ENCODE measurements at places on chromosomes 7 and 10.

- no peak for DNase-seq
These were observed 1.3 kb upstream of the GFRA1 start for GRCh38 chr10:116274064-116274904.

- DNase-seq = no peak
These were observed 140.4 kb upstream of the NPY start for GRCh38 chr7:24143547-24143946.

DNA sequence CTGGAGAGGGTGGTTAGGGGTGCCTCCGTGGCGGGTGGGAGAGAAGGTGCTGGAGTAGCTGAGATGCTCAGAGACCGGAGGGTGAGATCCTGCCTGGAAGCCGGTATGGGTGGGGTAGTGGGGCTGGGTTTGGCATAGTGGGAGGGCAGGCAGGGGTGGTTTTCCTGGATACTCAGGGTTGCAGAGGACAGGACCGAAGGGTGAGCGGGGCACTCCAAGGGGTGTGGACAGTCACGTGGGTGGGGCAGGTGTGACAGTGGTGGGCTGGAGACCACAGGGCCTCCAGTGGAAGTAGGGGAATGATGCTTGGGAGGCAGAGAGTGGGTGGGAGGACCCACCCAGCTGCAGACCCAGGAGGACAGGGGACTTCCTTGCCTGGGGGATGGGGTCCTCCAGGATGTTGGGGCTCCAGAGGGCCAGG lies 1.9 kb downstream of the SCART1 start:
- DNase-seq = no peak

DNA sequence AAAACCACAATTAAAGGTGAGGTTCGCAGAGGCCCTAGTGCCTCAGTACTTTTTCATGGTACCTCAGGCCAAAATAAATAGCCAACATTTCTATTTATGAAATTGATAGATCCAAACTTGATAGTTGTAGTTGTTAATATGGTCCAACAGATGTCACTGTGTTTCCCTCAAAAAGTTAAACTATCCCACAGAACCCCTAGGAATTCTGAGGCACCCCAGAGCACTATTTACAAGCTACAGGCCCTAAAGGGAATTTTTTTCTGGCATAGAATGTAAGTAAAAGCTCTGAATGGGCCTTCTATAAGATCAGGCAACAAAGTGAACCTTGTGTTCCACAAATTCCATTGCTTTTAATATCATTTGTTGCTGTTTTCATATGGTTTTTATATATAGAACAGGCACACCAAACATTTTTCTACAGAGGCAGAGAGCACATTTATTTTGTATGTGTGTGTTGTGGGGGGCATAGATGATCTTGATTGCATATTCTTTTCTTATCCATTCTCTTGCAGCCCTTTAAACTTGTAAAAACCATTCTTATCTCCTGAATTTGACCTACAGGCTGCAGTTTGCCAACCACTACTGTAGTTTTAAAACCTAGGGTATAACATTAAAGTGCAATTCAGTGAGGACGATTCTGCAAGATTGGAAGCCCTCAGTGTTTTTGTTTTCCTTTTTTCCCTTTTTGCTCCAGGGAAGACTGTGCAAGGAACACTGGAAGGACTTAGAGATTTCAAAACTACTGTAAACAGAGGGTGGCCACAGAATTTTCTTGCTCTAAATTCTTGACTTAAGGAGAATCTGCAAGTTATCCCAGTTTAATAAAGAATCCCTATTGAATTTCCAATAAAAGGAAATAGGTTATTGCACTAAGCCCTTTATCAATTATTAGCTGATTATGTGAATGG lies 3.5 kb upstream of the ARL4A start:
- no peak for DNase-seq

DNA sequence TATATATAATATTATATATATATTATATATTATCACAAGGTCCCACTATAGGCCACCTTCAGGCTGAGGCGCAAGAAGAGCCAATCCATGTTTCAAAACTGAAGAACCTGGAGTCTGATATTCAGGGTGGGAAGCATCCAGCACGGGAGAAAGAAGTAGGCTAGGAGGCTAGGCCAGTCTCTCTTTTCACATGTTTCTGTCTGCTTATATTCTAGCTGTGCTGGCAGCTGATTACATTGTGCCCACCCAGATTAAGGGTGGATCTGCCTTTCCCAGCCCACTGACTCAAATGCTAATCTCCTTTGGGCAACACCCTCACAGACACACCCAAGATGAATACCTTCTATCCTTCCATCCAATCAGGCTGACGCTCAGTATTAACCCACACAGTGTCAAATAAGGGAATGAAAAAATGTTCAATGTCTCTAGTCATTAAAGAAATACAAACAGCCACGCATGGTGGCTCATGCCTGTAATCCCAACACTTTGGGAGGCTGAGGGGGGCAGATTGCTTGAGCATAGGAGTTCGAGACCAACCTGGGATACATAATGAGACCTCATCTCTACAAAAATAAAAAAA lies 135.4 kb upstream of the PCBD1 start:
- DNase-seq = no peak

DNA sequence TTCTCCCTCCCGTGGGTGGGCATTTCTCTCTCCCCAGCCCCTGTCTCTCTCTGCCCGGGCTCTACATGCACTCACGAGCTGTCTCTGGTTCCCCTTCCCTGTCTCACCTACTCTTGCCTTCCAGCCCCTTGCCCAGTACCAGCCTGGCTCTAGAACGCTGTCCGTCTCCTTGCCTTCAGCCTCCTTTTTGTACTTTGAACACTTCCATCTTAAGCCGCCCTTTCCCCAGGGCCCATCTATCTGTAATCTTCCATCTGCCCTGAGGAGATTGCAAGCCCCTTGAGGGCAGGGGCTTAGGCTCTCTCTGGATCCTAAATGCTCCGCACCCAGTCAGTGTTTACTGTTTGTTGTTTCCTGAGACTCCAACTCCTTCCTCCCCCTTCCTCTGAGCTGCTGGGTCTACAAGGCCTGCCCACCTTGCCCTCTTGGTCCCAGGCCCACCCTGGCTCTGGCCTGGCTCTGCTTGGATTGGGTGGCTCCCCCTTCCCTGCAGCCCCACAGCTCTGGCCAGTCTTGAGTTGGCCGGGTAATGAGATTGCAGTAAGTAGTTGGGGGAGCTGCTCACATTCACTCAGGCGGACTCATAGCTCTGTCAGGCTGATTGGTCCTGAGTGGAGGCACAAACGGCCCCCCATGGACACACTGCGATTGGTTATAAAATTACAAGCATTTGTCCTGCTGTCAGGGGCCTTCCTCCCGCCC lies 28.3 kb downstream of the POLL start:
- DNase-seq = no peak

GRCh38 chr10:123774132-123774742 lies 108.1 kb downstream of the GPR26 start:
- DNase-seq = no peak

DNA sequence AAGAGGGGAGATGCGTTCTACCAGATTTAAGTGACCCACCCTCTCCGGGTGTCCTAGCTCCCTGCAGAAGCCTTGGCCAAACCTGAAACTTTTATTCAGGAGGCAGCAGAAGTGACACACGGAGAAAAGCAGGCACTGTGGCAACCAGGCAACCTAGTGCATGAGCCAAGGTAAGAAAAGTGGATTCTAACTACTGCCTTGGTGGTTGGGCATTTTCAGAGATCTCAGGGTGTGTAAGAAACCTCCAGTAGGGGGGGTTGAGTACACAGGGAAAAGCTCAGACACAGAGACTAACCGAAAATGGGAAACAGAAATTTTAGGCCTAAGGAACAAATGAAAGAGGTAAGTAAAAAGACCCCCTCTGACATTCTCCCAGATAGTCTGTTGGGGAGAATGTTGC lies 645.7 kb downstream of the ANKRD7 start:
- DNase-seq = no peak

DNA sequence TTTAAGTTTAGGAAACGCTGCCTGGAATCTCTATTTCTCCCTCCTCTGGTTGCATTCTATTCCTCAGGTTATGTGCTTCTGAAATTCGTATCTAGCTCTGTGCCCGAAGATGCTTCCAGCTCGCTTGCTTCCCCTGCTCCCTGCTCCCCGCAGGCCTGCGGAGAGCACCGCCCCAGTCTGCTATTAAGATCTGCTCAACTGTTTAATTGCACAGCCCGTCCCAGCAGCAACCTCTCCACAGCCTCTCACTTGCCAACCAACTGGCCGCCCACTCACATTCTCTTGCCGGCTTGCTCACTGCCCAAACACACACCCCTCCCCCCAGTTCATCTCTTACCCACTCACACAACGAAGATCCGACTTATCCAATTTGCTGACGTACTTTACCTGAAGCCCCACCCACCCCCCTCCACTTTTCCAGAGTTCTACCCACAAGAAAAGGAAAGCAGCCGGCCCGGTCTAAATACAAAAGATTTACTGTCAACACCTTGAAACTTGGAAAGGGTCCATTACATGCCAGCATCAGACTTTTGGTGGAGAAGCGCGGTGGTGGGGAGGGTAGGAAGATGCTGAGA lies 167.3 kb upstream of the KLF14 start:
- DNase-seq = no peak

DNA sequence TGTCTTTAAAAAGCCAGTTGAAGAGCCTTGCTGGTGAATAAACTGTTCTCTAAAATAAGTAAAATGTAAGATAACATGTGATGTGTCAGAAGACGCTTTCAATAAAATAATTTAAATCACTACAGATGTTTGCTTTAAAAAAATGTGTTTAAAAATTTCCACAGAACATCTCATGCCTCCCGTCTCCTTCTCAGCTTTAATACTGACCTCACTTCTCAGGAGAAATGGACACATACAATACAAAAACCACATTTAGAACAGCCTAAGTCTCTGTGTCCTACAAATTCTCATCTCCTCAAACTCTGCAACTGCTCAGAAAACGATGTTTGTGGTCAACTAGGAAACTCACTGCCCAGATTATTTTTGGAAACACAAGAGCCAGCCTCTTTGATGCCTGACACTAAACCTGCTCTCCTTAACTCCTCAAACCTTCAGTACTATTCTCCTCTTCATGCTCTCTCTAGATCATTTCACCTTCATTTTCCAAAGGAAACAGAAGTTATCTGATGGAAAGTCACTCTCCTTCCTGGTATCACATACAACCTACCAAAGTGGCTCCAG lies 120.3 kb downstream of the ZNF438 start:
- no peak for DNase-seq

GRCh38 chr7:122380992-122381391 lies 76.4 kb upstream of the FEZF1 start:
- no peak for DNase-seq

GRCh38 chr7:2710901-2711551 lies 23.0 kb downstream of the AMZ1 start:
- DNase-seq = no peak

DNA sequence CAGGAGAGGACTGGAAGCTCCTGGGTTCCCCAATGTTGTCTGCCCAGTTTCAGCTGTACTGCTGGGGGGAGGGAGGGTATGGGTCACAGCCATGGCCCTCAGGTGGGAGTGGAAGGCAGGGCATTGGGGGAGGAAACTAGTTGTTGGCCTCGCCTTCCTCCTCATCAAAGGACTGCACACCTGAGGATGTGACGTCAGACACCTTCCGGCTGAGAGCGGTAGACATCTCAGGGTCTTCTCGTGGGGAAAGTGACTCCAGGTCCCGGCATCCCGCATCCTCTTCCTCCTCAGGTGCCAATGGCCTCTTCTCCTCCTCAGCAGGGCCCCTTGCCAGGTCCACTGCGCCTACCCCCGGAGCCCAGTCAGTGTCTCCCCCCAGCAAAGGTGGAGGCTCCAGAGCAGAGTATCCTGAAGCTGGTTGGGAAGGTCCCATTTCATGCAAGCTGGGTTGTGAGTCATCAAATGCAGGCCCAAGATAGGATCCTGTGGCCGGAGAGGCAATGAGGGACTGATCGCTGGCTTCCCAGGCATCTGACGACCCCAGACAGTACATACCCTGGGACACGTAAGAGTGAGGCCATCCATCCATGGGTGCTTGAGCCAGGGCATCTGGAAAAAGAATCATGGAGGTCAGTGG lies 6.0 kb downstream of the FAM131B start:
- DNase-seq = no peak

GRCh38 chr7:130127821-130128317 lies 57.5 kb downstream of the KLHDC10 start:
- no peak for DNase-seq
